ENCODE measurements at places on chromosomes 2 and 18.

- DNase-seq = no peak
These were observed 12.4 kb upstream of the ANKRD44 start for GRCh38 chr2:197322724-197323720.

DNA sequence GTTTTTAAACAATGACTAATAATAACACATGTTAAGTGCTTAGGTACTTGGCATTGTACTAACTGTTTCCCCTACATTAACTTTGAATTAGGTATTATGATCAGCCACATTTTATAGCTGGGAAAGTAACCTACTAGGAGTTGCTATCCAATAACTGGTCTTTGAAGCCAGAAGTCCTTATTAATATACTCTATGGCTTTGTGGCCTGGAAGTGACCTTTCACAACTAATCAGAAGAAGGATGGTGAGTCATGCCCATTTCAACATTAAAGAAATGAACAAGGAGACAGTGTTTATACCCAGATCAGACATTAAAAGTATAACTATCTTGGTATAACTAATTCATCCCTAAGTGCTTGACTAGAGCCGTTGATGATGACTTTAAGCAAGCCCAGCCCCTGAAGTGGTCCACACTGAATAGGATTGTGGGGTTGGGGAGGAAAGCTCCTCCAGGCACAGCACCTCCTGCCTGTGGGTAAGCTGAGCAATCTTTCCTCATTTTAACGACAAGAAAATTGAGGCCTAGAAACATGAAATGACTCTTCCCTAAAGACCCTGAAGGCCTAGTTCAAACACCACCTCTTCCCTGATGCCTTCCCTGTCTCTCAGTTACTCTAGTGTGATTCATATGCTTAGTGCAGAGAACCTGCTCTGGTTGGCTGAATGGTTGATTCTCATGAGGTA, 71.6 kb upstream of the RFX8 start:
- peak; percentile 69 for DNase-seq

- no peak for DNase-seq
These were observed 251.3 kb upstream of the ETAA1 start for GRCh38 chr2:67145851-67146250.

DNA sequence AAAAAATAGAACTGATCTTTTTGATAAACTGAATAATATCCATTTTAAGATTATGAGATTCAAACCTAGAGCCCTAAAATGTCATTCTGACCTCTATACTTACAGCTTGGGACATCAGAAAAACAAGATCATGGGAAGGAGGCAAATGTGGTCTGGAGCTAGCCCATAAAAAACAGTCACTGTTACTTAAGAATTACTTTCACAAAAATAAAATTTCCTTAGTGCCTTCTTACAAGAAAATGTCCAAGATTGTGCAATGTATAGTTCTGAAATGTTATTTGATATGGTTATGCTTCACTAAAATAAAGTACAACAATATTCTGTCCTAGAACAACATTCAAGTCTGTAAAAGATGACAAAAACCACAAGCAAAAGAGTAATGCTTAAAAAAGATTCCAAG, 247.6 kb downstream of the DYM start:
- DNase-seq = peak; percentile 80

DNA sequence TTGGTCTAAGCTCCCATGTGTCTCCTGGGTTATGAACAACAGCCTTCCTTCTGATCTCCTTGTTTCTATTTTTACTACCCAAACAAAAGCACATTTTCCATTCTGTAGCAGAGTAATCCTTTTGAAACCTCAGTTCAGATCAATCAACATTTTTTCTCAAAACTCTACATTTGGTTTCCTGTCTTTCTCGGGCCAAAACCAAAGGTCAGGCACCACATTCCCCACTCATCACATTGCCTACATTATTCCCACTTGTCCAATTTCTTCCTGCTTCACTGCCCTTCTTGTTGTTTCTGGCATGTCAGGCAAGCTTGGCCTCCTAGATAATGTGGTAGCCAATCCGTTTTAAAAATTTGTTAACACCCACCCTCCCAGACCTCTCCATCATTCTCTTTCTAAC, 196.8 kb downstream of the PPP1R1C start:
- peak; percentile 2 for DNase-seq

GRCh38 chr18:33928231-33928630, 296.5 kb downstream of the NOL4 start:
- peak; percentile 72 for DNase-seq

GRCh38 chr2:96111257-96111640, 5.1 kb downstream of the ADRA2B start:
- DNase-seq = no peak

DNA sequence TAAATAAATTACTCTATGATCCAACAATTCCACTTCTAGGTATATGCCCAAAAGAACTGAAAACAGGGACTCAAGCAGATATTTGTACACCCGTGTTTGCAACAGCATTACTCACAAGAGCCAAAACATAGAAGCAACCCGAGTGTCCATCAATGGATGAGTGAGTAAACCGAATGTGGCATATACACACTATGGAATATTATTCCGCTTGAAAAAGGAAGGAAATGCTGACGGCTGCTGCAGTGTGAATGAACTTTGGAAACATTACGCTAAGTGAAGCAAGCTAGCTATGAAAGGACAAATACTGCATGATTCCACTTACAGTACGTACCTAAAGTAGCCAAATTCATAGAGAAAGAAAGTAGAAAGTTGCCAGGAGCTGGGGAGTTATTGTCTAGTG, 32.2 kb downstream of the MREG start:
- no peak for DNase-seq

DNA sequence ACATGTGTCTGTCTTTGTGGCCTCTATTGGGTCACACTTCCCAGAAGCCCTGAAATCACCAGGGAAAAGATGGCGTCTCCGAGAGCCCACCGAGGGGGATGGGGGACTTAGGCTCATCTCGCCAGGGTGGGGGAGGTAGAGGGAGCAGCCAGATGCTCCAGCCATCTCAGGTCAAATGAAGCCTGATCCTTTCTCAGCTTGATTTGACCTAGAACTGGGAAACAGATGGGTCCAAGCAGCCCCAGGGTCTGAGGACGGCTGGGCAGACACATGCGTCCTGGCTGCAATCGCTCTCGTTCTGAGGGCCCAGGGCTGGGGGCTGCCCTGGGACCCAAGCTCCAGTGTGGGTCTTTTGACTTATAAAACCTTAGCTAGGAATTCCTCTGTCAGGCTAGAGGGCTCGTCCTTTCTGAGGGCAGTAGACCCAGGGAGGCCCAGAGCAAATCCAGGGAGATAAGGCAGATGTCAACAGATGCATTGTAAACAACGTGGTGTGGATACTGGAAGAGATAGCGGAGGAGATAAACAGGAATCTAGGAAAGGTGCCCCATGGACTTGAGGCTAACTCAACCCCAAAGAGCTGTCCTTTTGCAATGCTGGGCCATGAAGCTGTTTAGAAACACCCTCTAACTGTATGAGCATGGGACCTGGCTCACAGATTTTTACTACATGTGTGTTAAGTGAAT, 127.7 kb downstream of the MYCN start:
- DNase-seq = no peak

DNA sequence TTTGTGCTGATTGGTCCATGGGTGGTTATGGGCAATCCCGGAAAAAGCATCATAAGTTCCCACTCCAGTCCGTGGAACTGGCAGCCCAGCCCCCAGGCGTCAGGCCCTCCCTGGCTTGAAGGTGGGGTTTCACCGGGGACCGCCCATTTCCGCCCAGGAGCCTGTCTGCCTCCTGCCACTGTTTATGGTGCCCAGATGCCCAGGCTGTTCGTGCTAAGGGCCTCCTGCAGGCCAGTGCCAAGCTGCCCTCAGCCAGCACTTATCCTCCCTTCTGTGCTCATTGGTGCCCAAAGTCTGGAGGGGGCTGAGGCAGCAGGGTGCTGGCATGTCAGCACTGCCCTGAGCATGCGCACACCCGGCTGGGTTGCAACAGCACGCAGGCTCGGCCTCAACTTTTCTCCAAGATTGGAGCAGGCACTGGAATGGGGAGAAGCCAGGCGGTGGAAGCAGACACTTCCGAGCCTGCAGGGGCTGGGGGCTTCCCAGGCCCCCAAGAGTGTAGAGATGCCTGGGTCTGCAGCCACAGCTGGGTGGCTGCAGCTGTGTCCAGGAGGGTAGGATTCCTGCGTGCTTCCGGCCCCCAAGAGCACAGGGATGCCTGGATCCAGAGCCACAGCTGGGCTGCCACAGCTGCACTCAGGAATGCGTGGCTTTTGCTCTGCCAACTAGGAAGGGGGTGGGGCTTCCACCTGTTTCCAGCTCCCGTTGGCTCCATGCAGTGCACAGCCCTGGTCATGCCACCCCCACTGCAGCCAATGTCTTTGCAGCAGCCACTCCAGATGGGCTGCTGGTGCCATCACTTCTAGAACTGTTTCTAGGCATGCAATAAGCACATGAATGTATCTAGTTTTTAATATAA, 74.0 kb downstream of the AGPS start:
- peak; percentile 12 for DNase-seq

DNA sequence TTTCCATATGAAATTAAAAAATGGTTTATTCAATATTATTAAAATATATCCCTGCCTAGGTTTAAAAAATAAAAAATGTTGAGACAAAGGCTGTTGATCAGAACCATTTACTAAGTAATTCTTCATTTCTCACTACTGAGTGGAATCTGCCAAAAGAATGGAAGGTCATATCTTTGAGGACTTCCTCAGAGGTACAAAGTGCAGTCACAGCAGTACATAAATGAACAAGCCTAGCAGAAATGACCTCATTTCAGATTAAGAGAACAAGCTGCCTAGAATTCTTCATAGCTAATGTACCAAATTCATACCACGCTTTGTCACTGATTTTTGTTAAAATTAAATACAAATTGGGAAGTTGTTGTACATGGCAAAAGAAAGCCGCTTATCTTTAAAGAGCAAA, 318.9 kb upstream of the TFPI start:
- DNase-seq = no peak

GRCh38 chr2:183522489-183523266, 398.4 kb downstream of the NUP35 start:
- peak; percentile 3 for DNase-seq

- DNase-seq = peak; percentile 29
These were observed 40.6 kb downstream of the SPC25 start for GRCh38 chr2:168849610-168850009.

GRCh38 chr2:42067521-42067920, 19.7 kb downstream of the PKDCC start:
- no peak for DNase-seq

- no peak for DNase-seq
These were observed 17.2 kb downstream of the BOK start for GRCh38 chr2:241575624-241576292.

DNA sequence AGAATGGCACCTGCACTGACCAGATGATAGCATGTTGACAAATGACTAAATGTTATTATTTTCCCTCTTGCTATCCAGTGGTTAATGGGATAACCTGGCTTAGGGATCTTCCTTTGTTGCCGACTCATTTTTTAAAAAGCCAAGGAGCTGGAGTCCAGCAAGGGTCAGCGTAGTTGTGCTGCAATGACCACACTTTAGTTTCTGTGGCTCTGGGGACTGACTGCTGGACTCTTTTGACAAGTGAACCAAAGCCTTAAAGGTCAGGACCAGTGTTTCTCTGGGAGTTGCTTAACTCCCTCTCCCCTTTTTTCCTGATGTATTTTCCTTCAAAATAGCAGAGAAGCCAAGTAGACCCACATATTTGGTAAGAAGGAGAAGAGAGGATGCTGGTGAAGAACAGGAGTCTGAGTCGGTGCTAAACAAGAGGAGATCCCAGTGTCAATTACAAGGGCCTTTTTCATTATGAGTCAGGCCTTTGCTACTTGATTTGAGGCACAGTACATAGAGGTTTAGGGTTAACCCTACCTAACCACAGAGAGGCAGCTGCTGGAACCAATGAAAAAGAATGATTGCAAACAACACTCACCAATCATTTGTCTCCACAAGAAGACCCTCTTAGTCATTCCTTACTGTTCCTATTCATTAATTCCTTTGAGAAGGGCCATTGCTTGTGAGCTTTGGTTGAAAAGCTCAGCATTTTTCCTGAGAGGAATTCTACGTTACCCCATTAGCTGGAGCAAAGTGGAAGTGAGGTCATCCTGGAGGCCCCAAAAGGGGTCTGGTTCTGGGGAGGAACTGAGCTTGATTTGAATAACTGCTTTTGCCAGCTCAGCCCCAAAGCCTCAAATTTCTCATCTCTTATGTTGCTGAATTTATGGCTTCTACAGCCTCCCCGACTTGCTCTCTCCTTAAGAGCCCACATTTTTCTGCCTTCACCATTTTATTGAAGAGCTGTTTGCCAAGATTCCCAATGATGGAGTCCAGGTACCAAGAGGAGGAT, 137.6 kb upstream of the HNMT start:
- no peak for DNase-seq

DNA sequence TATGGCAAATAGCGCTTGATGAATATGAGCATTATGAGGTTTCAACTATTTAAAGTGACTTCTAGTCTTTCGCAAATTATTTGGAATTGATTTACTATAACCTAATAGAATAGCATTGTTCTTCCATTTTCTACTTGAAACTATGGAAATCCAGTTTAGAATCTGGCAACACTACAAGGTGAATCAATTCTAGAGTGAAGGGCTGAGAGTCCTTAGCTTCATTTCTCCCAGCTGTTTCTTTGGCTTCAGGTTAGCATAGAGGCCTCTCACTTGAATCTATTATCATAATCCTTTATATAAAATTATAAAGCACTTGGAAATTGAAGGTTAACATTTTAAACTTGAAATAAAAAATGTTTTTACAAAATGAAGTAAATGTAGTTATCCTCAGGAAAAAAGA, 318.8 kb downstream of the CCDC85A start:
- DNase-seq = no peak
